HuH-7.5 (cell line): ENCODE measurements at places on chromosomes 16 and 17.

- DNase-seq = no peak
These were observed 127.3 kb downstream of the NLK start for GRCh38 chr17:28169621-28170349.

DNA sequence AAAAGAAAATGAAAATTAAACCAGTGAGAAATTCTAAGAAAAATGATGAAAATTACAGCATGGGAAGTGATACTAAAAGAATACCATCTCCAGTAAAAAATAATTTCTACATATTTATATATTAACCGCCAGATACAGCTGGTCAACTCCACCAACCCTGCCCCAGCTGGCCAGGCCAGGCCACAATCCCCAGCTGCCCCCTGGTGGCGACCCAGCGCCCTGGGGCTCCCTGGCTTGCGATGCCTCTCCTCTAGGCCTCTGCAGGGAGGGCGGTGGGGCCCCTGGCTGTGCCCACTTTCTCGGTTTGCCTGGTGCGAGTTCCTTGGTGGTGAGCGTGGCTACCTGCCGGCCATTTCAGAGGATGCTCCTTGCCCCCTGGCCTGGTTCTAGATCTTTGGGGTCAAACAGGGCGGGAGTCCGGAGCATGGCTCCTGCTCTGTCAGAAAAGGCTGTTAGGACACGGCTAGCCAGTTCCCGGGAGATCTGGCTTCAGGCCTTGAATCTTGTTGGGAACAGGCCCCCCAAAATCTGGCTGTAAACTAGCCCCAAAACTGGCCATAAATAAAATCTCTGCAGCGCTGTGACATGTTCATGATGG lies 14.5 kb downstream of the GLIS2 start:
- DNase-seq = peak; percentile 95

DNA sequence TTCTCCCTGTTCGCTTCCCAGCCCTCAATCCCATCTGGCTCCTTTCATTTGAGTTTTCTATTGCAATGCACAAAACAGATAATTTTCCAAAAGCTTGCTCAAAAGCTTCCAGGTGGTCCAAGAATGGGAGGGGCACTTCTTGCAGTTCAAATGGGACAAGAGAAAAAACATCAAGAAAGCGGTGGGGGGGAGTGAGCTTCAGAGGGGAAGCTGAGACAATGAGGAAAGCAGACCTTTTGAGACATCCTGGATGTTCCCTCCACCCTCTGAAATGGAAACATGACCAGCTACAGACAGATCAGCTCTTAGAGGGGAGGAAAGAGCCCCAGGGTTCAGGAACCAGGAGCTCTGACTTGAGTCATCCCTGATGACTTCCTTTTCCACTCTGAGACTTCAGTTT lies 368.2 kb downstream of the SLC39A11 start:
- DNase-seq = no peak

DNA sequence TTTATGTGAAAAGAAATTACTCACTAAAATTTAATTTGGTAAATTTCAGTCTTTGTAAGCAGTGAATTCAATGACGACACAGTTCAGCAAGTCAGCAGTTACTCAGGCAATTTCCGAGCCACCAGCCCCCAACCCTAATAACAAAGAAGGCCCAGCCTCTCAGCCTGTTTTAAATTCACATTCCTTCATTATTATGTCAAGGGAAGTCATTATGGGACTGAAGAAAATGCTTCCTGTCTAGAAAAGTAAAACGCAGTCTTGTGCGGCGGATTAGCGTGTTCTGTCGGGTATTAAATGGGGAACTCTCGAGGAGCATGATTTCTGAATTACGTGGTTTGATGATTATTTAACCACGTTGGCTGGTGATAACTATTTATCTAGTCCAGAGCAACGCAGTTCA lies 177.6 kb downstream of the AIPL1 start:
- no peak for DNase-seq

DNA sequence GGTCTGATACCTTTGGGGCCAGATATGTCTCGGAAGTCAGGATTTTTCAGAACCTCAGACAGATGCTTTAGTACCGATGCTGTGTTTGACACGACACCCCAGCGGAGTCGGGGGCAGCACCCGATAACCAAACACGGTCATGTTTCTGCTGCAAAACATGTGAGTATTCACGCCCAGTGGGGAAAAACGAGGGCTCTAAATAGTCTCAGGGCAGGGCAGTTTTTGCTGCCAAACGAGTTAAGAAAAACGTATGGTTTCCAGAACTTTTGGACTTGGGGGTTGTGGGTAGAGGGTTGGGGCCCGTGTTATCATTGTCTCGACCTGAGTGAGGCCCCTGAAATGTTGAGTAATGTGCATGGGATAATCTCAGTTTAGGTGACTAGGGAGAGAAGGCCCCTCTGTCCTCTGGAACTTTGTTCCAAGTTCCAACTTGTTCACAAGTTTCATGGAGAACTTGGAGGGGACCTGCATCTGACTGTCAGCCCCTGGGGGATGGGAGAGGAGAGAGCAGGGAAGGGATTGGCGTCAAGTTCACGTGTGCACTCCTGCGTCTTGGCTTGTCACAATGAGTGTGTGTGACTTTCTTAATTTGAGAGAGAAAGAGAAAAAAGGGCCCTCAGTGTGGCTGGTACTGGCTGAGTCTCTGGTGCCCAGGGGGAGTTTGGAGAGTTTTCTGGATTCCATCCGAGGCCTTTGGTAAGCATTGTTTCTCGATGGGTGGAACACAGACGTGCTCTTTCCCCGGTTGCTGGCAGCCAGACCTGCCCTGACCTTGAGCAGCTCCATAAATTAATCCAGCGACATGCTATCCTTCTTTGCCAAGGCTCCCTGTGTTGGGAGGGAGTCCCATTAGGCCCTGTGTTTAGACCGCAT lies 83.9 kb upstream of the CIBAR2 start:
- DNase-seq = no peak

- DNase-seq = no peak
These were observed 66.7 kb downstream of the SOX9 start for GRCh38 chr17:72187556-72187955.

DNA sequence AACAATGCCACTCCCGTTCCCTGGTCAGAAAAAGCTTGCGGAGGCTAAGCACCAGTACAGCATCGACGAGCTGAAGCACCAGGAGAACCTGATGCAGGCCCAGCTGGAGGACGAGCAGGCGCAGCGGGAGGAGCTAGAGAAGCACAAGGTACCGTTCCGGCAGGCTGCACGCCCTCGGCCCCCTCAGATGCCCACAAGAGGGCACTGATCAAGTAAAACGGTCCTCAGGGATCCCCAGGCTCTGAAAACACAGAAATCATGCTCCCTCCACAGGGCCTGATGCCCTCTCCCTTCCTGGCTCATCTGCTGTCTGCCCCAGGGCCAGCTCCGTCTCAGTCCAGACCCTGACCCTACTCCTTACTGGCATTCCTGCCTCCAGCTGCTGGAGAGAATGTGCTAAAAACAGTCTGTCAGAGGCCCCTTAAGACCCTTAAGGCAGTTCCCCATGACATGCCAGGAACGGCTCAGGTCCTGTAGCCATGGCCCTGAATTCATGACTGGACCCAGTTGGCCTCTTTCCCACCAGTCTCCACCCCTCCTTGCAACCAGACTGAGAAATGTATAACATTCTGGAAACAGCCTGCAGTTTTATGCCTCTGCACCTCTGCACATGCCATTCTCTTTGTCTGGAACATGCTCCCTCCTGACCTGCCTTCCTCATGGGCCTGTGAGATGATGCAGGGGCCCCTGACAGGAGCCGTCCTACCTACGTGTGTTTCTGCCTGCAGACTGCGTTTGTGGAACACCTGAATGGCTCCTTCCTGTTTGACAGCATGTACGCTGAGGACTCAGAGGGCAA lies 21.8 kb downstream of the DRC3 start:
- no peak for DNase-seq

- DNase-seq = no peak
These were observed 273.0 kb downstream of the GRIN2A start for GRCh38 chr16:9909072-9909825.
